ENCODE measurements at places on chromosomes 12 and 14. TPM values are rescaled to one million over a fixed set of nuclear protein-coding genes. Genes with fewer than 3 reads are reported as not detected.

DNA sequence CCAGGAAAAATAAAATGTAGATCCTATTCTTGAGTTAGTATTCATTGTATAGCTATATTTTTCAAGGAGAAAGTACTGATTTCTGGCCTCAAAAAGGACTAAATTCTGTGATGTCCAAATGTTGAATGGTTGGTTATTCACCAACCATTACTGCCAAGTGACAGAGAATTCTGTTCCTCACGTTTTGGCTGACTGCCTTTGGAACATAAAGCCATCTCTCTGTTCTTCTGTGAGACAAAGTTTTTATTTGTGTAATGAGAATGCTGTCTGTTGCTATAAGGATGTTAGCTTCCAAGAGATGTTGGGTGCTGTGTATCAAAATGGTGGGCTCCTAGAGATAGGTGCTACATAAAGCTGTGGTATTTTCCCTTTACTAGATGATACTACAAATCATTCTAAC lies 9.3 kb downstream of the ZNF410 start:
- H3K27ac ChIP-seq: peak overlapping the region; percentile 94
- H3K4me3 ChIP-seq: no peak overlapping the region
- H3K27me3 ChIP-seq: no peaks in the 10 kb centered on the region
- H3K36me3 ChIP-seq: peaks cover 30% of the 10 kb centered on the region
- no peak for DNase-seq

GRCh38 chr12:1287446-1287975 lies 296.5 kb downstream of the ERC1 start:
- no peak overlapping the region for H3K27ac ChIP-seq
- DNase-seq: no peak
- no peak overlapping the region for H3K4me3 ChIP-seq
- no peaks in the 10 kb centered on the region for H3K27me3 ChIP-seq
- H3K36me3 ChIP-seq: peaks cover 2% of the 10 kb centered on the region

GRCh38 chr12:108837239-108837638 lies 20.1 kb downstream of the SSH1 start:
- no peak for DNase-seq
- H3K36me3 ChIP-seq: peaks cover 13% of the 10 kb centered on the region
- H3K4me1 ChIP-seq: peaks cover 53% of the 10 kb centered on the region

- peaks cover 15% of the 10 kb centered on the region for H3K36me3 ChIP-seq
- DNase-seq: no peak
- H3K4me3 ChIP-seq: peak overlapping the region; percentile 82
- peak overlapping the region; percentile 97 for H3K27ac ChIP-seq
- no peaks in the 10 kb centered on the region for H3K27me3 ChIP-seq
- peaks cover 98% of the 10 kb centered on the region for H3K4me1 ChIP-seq
Measured at GRCh38 chr14:99203080-99203479, 68.9 kb downstream of the BCL11B start.

GRCh38 chr12:6752167-6752920 lies 597 bp downstream of the MLF2 start:
- H3K36me3 ChIP-seq: peaks cover 32% of the 10 kb centered on the region
- peak; percentile 35 for DNase-seq
- H3K27me3 ChIP-seq: no peaks in the 10 kb centered on the region

DNA sequence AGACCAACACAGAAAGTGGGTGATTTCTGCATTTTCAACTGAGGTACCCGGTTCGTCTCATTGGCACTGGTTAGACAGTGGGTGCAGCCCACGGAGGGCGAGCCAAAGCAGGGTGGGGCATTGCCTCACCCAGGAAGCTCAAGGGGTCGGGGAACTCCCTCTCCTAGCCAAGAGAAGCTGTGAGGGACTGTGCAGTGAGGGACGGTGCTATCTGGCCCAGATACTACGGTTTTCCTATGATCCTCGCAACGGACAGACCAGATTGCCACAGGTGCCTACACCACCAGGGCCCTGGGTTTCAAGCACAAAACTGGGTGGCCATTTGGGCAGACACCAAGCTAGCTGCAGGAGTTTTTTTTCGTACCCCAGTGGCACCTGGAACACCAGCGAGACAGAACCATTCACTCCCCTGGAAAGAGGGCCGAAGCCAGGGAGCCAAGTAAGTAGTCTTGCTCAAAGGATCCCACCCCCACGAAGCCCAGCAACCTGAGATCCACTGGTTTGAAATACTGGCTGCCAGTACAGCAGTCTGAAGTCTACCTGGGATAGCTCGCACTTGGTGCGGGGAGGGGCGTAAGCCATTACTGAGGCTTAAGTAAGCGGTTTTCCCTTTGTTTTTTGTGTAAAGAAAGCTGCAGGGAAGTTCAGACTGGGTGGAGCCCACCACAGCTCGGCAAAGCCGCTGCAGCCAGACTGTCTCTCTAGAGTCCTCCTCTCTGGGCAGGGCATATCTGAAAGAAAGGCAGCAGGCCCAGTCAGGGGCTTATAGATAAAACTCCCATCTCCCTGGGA lies 25.5 kb upstream of the NAA30 start:
- H3K36me3 ChIP-seq: peaks cover 2% of the 10 kb centered on the region
- H3K27ac ChIP-seq: no peak overlapping the region
- no peak for DNase-seq
- H3K27me3 ChIP-seq: peaks cover 21% of the 10 kb centered on the region
- H3K4me1 ChIP-seq: no peaks in the 10 kb centered on the region

DNA sequence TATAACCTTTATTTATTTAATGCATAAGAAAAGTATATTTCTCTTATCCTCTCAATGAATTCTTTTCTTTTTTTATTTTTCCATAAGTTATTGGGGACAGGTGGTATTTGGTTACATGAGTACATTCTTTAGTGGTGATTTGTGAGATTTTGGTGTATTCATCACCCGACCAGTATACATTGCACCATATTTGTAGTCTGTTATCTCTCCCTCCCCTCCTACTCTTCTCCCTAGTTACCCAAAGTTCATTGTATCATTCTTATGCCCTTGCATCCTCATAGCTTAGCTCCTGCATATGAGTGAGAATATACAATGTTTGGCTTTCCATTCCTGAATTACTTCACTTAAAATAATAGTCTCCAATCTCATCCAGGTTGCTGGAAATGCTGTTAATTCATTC lies 1900.0 kb upstream of the SEL1L start:
- H3K27ac ChIP-seq: no peak overlapping the region
- H3K27me3 ChIP-seq: no peaks in the 10 kb centered on the region
- no peaks in the 10 kb centered on the region for H3K4me1 ChIP-seq

- no peaks in the 10 kb centered on the region for H3K36me3 ChIP-seq
- H3K27ac ChIP-seq: no peak overlapping the region
- peaks cover 20% of the 10 kb centered on the region for H3K27me3 ChIP-seq
- H3K4me1 ChIP-seq: no peaks in the 10 kb centered on the region
- no peak overlapping the region for H3K4me3 ChIP-seq
Measured at GRCh38 chr12:107109726-107110719, 16.7 kb upstream of the CRY1 start.

DNA sequence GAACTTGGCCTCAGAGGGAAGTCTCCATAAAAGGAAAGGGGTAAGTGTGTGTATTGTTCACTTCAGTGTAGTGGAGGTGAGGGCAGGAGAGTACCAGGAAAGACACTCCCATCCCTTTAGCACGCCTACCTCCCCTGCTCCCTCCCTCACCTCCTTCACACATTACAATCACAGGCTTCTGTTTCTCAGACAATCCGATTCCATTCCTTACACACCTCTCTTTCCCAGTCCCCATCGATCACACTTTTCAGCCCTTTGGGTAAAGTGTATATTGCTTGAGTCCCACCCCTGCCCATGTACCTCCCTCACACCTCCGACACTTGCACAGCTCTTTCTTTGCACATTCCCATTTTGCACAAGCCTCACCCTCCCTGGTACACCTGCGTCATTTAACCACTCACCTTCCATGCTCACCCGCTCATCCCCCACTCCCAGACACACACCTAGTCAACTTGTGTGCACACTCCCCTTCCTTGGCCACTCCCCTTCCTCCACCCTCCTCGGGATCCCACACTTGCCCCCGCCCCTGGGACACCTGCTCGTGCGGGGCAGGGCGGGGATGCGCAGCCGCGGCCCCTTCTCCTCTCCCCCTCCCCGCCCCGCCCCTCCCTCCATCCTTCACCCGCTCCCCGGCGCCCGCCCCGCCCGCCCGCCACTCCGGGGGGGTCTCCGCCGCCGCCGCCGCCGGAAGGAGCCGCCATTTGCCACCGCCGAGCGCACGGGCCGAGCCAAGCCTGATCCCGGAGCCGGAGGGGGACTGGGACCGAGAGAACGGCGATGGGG lies at the start of gene MARCHF9:
Gene MARCHF9, plus strand, starts transcription at position 693 of the 783 bp plus-strand sequence. CDS start 426 bp downstream, outside the sequence.
- H3K27me3 ChIP-seq: no peaks in the 10 kb centered on the region
- peak; percentile 88 for DNase-seq
- peak within 1 kb of the TSS; percentile 95 for H3K4me3 ChIP-seq
- peaks cover 20% of the 10 kb centered on the region for H3K36me3 ChIP-seq
- peak within 1 kb of the TSS; percentile 63 for H3K27ac ChIP-seq

The CIROP gene
- total RNA-seq: not detected

The KRT8 gene
- 0.65 TPM for total RNA-seq

The MYF6 gene
- total RNA-seq: not detected
